HepG2 (cell line): ENCODE measurements at places on chromosomes 3 and 15. TPM values are rescaled to one million over a fixed set of nuclear protein-coding genes. Genes with fewer than 3 reads are reported as not detected.

DNA sequence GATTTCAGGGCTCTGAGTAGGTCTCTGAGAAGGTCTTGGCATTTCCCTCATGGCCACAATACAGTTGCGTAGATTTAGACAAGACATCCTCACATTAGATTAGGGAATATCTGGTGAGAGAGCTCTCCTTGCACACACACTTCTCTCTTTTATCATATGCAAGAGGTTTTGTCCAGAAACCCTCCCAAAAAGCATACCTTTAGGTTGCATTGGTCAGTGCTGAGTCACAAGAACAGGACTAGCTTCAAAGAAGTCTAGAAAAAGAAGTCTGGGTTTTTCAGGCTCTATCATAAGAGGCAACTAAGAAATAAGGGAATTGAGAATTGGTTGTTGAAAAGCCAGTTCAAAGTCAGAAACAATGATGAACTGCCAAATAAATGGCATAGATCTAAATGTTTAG is 40.1 kb upstream of the MITF start:
- H3K4me3 ChIP-seq, result no peak overlapping the region
- H3K4me1 ChIP-seq, result no peaks in the 10 kb centered on the region
- no peak overlapping the region for H3K27ac ChIP-seq
- no peaks in the 10 kb centered on the region for H3K27me3 ChIP-seq
- H3K36me3 ChIP-seq, result no peaks in the 10 kb centered on the region

- H3K27me3 ChIP-seq, result no peaks in the 10 kb centered on the region
- peaks cover 27% of the 10 kb centered on the region; the same call in 2 of the 3 replicates for H3K36me3 ChIP-seq
- peaks cover 5% of the 10 kb centered on the region for H3K4me1 ChIP-seq
Measured at GRCh38 chr3:114383875-114384557, 90.2 kb downstream of the TIGIT start.

DNA sequence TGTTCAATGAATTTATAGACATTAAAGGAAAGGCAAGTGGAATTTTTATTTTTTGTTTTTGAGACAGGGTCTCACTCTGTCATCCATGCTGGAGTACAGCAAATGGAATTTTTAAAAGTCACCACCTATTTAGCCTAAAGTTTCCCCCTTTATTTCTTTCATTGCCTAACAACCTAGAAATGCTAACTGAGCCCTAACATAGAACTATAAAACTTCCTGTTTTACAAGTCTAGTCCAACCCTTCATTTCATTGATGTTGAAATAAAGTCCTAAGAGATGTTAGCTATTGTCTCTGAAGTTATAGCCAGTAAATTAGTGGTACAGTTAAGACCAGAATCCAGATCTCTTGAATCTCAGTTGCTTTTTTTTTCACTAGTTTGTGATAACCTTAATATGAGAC is 39.0 kb downstream of the MAPK6 start:
- peaks cover 81% of the 10 kb centered on the region for H3K36me3 ChIP-seq
- no peak for DNase-seq
- no peak overlapping the region for H3K4me3 ChIP-seq
- H3K27ac ChIP-seq, result no peak overlapping the region
- no peaks in the 10 kb centered on the region for H3K27me3 ChIP-seq

DNA sequence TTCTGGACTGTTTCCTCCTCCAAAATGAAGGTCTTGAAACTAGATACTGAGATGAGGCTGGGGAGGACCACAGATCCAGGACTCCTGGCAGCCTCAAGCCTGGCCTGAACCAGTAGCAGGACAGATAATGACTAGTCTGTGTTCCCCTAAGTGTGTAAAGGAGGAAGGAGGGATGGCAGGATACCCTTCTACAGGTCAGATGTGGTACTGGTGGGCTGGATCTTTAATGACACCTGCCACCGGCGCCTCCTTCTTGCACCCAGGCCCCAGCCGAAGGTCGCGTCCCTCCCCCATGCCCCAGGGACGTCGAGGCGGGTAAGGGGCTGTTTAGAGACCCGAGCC is 556 bp downstream of the USP19 start:
- H3K36me3 ChIP-seq, result peaks cover 37% of the 10 kb centered on the region
- no peak for DNase-seq
- H3K4me3 ChIP-seq, result peak overlapping the region; percentile 95
- H3K27ac ChIP-seq, result peak overlapping the region; percentile 84

- H3K27me3 ChIP-seq, result no peaks in the 10 kb centered on the region
- H3K4me3 ChIP-seq, result no peak overlapping the region
- DNase-seq, result no peak
- H3K27ac ChIP-seq, result no peak overlapping the region
- no peaks in the 10 kb centered on the region for H3K4me1 ChIP-seq
Measured at GRCh38 chr3:5757213-5757804, 569.8 kb downstream of the EDEM1 start.

The SLC12A1 gene
- total RNA-seq, result not detected in 2 replicates

The UBE2Q2 gene
- total RNA-seq, result 20.1 and 20.4 TPM in 2 replicates

The RPL29 gene
- 1,348 and 1,507 TPM in 2 replicates for total RNA-seq

The AMOTL2 gene
- total RNA-seq, result 11.5 and 17.3 TPM in 2 replicates

DNA sequence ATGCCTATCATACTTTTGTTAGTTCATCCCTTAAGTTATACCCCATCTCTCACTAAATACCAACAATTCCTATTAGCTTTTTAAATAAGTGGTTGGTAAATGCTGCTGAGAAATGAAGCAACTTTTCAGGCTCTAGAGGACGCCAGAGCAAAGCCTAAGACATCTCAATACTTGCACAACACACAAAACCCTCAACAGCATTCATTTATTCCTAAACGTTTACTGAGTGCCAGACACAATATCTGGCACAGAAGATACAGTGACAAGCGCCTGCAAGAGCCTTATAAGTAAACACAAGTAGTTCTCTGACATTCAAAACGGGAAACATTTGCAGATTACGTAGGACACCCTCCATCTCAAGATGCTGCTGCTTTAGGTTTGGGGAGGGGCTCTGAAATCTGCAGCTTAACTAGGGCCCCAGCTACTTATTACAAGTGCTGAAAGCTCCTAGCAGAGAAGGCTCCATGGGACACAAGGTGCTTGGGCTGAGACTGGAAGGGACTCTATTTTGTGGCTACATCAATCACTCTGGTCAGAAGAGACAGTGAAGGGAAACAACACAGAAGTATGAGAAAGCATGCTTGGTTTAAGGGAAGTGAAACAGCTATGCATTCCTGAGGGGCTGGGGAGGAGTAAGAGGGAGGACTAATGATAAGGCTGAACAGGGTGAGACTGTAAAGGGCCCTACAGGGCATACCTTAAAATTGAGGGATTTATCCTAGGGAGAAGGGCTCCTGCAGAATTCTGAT is 311.3 kb downstream of the PLCL2 start:
- no peak for DNase-seq
- no peaks in the 10 kb centered on the region for H3K27me3 ChIP-seq
- H3K4me1 ChIP-seq, result no peaks in the 10 kb centered on the region
- no peak overlapping the region for H3K4me3 ChIP-seq

The NLGN1 gene
- not detected in 2 replicates for total RNA-seq

GRCh38 chr15:57440799-57441198 is 64.5 kb downstream of the CGNL1 start:
- H3K27ac ChIP-seq, result no peak overlapping the region
- no peak overlapping the region for H3K4me3 ChIP-seq
- DNase-seq, result no peak
- peaks cover 7% of the 10 kb centered on the region; the same call in 1 of the 2 replicates for H3K4me1 ChIP-seq
- H3K36me3 ChIP-seq, result peaks cover 4% of the 10 kb centered on the region

DNA sequence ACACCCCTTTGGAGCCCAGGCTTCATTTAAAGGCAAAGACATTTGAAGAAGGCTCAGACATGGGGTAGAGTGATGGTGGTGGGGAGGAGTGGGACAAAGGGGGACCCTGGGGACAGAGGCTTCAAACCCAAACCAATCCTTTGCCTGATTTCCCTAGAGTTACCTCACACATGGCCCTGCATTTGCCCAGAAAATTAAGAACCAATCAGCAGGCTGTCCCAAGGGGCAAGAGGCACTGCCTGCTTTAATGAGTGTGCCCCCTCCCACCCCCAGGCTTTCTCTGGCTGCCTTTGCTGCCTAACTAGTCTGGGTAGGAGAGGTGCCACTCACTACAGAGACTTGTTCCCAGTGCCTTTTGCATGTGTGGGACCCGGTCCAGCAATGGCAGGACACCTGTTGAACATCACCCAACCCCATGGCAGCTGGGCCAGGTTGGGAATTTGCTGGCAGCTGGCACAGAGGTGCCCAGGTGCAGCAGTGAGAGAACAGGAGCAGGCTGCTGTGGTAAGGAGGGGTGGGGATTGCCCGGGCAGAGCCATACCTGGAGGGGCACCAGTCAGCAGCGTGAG is 38.4 kb downstream of the CCDC33 start:
- DNase-seq, result no peak
- no peaks in the 10 kb centered on the region for H3K36me3 ChIP-seq
- no peak overlapping the region for H3K4me3 ChIP-seq
- H3K27me3 ChIP-seq, result peaks cover 25% of the 10 kb centered on the region; the same call in 2 of the 3 replicates
- H3K4me1 ChIP-seq, result no peaks in the 10 kb centered on the region
